ENCODE measurements at places on chromosomes 1 and 21.

DNA sequence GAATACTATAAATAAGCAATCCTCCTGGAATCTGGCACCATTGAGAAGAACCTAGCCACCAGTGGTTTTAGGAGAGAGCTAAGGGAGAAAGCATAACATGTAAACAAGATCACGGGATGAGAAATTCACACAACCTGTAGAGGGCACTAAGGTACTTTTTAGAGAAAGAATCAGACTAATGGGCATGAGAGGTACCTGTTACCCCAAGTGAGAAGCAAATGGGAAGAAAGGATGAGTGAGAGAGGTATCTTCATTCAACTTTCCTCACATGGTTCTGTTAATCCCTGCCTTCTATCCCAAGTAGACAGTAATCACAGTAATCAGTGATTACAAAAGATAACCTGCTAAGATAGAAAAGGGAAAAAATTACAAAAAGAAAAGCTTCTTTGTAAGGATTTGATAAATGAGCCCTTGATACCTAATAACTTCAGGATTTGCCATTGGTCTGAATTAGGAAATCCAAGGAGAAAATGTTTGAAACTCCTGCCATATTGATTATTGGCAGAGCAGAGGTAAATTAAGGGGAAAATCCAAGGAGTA lies 251.1 kb upstream of the ADGRL2 start:
- DNase-seq, result no peak

GRCh38 chr21:38123626-38124025 lies 133.2 kb upstream of the KCNJ15 start:
- no peak for DNase-seq

DNA sequence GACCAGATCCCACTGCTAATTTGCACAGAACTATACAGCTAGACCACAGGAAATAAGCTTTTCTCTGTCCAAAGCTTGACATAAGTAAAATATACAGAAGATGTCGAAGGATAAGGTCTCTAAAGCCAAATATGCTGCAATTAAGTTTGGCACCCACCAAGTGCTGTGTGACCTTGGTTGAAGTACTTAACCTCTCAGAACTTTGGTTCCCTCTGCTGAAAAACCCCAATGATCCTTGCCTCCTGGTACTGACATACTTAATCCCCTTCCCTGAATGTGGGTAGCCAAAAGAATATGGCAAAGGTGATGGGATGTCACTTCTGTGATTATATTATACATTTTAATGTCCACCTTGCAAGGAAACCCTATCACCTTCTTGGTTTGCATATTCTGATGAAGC lies 290.5 kb downstream of the VAV3 start:
- DNase-seq, result no peak

DNA sequence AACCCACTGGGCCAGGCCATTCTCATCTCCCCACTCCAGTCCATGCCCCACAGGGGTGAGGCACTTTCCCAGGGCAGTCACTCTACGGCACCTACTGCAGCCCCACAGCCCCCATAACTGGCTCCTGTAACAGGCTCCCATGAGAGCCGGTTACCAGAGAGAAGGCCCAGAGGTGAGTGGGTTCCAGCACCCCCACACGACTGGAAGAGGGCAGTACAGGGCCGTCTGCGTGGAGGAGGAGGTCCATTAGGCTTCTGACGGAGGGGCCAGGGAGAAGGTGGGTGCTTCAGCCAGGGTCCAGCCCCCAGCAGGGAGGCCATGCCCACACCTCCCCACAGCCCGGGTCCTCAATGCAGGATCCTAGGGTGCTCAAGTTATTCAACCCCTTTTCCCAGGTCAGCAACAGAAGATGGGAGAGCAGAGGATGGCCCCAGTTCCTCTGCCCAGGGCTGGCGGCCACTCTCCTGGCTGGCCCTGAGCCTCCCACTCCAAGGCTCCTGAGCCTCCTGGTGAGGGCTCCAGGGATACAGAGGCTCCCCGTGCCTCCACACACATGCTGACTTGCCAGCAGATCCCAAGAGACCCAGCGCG lies 1.6 kb downstream of the ACAP3 start:
- DNase-seq, result no peak

- no peak for DNase-seq
Observed at GRCh38 chr1:211326528-211327345, at the start of gene TRAF5. Gene TRAF5 (plus strand): TSS chr1:211326833. CDS start chr1:211353240, 26,407 bp downstream.

- no peak for DNase-seq
Observed at GRCh38 chr1:213698092-213698702, 289.6 kb upstream of the PROX1 start.

- no peak for DNase-seq
Observed at GRCh38 chr1:154533952-154534844, 24.3 kb downstream of the UBE2Q1 start.

DNA sequence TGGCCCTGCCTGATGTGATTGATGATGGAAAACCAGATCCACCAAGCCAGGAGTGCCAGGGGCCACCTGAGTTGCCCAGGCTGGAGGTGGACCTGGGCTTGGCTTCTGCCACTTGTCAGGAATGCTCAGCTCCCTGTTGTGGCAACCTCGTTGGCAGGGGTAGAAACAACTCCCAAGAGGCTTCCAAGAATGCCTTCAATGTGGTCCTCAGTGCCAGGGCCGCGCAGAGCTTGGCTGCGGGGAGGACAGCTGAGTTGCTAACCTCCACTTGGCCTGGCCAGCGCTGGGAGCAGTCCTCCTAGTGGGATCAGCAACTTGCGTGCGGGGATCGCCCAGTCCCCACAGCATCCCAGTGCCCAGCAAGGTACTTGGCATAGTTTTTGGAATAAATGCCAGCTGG lies 9.0 kb downstream of the MYOM3 start:
- DNase-seq, result no peak

GRCh38 chr1:36160949-36161485 lies 5.1 kb downstream of the MAP7D1 start:
- no peak for DNase-seq

DNA sequence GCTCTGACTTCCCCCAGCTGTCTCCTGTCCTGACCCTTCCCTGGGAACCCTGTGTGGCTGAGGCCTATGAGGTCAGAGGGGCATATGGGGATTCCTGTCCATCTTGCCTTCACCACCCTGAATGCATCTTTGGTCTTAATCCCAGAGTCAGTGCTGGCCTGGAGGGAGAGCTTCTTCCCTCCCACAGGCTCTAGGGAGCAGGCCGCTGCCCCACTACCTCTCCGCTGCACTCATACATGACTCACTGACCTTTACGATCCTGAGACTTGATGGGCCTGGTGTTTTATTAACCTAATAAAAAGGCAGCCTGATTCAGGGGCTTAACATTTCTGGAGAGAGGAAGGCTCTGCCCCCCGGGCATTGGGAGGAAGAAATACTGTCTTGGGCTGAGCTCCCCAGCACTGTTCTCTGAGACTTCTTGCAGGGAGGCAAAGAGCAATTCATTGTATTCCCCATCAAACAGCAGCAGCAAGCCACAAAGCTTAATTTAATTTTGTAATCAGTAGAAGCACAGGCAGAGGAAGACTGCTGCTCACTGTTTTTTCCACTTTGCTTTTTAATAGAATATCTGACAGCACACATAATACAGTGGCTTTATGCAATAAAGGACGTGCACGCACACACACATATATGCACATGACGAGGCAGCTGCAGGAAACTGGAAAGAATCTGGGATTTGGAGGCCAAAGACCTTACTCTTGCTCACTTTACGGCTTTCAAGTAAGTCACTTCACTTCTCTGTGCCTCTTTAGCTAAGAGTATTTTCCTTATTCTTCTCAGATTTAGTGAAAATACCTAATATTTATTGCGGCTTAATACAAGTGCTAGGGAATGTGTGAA lies 89.2 kb upstream of the GRIK3 start:
- DNase-seq, result no peak

DNA sequence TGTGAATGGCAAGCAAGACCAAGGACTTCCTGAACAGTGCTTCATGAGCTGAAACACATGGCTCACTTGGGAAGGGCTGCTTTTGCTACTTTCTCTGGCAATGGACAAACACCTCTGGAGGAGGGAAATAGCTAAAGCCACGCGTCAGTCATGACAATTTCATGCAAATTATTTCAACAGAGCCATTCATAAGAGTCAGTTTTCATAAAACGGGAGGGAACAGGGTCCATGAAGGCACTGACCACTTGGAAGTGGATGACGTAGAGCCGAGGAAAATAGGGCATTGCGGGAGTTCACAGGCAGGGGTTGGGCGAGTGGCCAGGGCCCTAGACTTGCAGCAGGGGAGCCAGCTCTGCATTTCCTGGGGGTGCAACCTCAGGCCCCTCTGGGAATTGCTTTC lies 43.9 kb downstream of the SDC3 start:
- DNase-seq, result no peak

DNA sequence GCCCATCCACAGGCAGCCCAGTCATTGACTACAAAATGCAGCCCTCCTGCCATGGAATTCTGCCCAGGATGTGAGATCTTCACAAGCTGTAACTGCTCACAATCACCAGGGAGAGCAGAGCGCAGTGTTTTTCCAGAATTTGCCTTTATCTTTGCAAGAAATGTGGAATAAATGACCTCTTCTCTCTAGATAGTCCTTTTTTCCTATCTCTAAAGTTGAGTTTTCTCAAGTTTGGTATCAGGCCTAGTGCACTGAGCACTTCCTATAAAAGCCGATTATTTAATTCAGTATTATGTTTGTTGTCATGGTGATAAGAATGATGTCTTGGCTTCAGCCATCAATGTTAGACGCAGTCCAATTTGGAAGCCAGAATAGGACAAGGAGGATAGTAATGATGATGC lies 246.9 kb upstream of the IRF2BP2 start:
- no peak for DNase-seq

DNA sequence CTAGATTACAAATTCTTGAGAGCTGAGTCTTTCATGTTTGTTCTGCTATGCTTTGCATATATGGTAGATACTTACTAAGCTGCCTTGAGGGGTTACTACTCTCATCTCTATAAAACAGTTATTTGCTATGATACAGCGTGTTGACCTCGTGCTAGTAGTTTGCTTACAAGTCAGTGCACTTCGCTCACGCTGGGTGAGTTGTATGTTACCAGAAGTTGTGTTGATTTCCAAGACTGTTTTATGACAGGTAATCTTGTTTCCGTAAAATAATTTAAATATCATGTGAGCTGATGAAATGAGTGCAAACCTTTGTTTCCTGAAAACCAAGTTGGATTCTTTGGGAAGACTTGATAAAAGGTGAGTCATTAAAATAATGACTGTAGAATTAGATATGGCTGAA lies 7.3 kb downstream of the MRPS6 start:
- no peak for DNase-seq

DNA sequence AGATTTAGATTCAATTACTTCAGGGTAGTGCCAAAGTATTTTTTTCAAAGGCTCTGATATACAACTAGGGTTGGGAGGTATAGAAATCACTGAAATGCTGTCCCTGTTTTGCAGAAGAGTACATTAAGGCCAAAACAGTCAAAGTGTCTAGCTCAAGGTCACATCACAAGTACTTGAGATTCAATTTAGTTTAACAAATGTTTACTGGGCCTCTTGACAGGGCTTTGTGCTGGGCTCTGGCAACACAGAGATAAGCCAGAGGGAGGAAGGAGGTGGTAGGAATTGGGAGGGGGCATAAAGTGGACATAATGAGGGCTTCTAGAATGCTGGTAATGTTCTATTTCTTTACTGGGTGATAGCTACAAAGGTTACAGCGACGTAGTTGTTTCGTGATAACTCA lies 2.3 kb upstream of the SLC9A1 start:
- DNase-seq, result no peak

- DNase-seq, result no peak
Observed at GRCh38 chr1:81349194-81349965, 451.4 kb upstream of the ADGRL2 start.

DNA sequence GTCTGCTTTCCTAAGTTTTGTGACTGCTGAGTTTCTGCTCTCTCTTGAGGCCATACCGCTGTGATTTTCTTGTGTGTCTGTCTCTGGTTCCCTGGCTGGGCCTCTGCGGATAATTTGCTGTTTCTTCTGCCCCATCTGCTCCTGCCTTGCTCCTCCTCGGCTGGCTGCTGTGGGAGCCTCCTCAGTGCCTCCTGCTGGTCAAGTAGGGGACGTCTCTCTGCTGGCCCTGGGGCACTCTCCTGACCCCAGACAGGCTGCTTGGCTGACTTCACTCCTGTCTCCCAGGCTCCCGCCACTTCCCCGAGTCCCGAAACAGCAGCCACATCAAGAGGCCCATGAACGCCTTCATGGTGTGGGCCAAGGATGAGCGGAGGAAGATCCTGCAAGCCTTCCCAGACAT lies 28.5 kb downstream of the ETNK2 start:
- no peak for DNase-seq

- no peak for DNase-seq
Observed at GRCh38 chr1:203199816-203200571, 13.5 kb upstream of the CHI3L1 start.

GRCh38 chr1:54367613-54368012 lies 38.6 kb downstream of the SSBP3 start:
- DNase-seq, result no peak

Data from activated naive CD4-positive, alpha-beta T cell (primary cell).